ENCODE measurements at places on chromosomes 4 and X.

DNA sequence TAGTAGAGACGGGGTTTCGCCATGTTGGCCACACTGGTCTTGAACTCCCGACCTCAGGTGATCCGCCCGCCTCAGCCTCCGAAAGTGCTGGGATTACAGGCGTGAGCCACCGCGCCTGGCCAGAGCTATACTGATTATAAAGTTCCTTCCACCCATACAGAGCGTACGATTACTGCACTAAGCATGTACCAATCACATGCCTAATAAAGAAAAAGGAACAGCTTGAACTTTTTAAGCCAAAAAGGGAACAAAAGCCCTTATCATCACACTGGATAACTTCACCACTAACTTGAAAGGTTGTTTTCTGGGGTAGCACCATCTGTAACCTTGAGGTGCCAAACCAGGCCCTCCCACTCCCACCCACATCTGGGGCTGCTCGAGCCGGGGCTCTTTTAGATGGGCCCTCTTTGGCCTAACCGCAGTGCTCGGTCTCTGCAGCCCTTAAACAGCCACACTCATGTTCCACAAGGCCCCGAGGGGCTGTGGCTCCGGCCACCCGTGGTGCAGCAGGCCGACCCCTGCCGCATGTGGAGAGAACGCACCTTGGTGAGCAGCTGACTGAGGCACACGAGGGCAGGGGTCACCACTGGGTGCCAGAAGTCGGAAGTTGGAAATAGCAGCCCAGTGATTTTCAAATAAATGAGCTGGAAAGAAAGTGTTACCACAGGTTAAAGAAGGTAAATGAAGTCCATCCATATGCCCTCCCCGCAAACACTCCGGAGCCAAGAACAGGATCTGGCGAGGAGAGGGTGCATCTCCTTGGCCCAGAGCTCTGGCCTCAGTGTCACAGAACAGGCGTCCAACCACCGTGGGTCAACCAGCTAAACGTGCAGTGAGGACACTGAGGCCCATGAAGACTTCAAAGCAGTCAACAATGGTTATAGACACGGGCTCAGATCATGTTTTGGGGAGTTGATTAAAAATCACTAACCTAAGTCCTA, 18.4 kb downstream of the NOP14 start:
- DNase-seq = no peak

DNA sequence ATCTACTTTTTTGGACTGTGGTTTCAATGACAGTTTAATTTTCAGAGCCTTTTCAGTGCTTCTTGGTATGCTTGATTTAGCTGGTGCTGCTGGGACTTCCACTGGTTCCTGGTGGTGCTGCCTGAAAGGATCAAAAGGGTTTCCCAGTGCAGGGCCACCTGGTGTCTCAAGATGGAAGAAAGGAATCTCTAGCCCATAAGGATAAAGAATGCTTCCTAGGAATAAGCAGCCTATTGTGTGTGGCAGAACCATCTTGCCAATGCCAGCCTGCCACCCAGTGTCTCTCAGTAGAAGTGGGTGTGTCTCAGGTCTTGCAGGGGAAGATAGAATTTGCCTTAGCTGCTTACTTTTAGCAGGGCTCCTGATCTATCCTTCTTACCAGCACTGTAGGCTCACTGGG, 15.0 kb upstream of the RAI2 start:
- DNase-seq = no peak

- no peak for DNase-seq
These were observed 549 bp upstream of the GLRB start for GRCh38 chr4:157075401-157075800.

DNA sequence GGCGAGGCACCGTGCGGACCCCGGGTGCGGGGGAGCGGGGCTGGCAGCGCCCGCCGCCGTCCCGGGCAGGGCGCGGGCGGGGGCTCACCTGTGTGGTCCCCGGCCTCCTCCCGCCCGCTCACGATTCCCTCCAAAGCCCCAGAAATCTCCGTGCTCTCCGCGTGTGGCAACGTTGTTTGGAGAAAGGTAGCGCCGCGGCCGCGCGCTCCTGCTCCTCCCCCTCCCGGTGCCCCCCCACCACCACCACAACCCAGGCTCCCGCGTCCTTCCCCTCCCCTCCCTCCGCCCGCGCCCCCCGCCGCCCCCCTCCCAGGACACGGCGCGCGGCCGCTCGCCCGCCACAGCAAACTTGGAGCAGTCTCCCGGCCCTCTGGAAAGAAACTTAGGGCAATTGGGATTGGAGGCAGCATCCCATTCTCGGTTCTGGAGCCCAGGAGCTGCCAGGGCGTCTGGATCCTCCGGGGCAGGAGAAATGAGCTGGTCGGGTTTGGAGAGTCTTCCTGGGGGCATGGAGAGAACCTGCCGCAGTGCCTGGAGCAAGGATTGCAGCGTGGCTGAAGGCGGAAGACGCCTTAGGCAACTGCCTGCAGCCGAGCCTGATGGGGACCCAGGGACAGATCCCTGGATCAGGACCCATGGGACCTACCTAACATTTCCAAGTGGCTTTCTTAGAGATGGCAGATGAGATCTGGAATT, 855 bp downstream of the KLF3 start:
- DNase-seq = peak; percentile 69

- DNase-seq = peak; percentile 86
These were observed 123.4 kb downstream of the SPCS3 start for GRCh38 chr4:176443117-176443516.

GRCh38 chr4:184032091-184032490, 127.0 kb downstream of the STOX2 start:
- DNase-seq = no peak

GRCh38 chr4:1574601-1575417, 109.3 kb downstream of the FAM53A start:
- DNase-seq = no peak

DNA sequence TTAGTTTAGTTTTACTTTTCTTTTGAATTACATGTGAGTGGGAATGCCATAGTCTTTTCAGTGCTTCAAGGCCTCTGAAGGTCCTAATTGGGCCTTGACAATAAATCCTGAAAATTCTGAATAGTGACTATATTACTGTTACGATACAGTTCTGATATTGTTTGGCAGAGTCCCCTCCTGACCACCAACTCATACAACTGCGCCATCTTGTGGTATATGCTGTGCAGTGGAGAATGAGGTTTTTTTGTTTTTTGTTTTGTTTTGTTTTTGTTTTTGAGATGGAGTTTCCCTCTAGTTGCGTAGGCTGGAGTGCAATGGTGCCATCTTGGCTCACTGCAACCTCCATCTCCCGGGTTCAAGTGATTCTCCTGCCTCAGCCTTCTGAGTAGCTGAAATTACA, 56.6 kb upstream of the CHRDL1 start:
- DNase-seq = peak; percentile 22

- peak; percentile 64 for DNase-seq
These were observed 73.2 kb downstream of the NFKB1 start for GRCh38 chr4:102574317-102574716.

Measured in fibroblast of pulmonary artery (primary cell).